ENCODE measurements at places on chromosomes 16 and 17.

DNA sequence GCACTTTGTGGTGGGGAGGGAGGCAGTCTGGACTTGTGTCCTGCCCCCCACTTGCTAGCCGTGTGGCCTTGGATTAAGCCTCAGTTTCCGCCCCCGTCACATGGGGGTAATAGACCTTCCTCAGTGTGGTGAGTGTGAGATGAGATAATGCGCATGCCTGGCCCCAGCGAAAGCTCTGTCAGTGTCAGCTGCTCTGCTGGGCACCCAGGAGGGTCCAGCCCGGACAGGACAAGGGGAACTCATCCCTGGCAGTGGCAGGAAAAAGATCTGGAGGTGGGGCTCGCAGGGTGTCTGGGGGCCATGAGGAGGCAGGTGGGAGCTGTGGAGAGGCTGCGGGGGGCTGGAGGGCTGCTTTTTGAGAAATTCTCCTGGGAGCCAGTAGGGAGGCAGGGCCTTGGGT, 63.5 kb downstream of the SRCIN1 start:
- DNase-seq = no peak

- DNase-seq = no peak
These were observed 4.8 kb upstream of the SIRT7 start for GRCh38 chr17:81922566-81923301.

DNA sequence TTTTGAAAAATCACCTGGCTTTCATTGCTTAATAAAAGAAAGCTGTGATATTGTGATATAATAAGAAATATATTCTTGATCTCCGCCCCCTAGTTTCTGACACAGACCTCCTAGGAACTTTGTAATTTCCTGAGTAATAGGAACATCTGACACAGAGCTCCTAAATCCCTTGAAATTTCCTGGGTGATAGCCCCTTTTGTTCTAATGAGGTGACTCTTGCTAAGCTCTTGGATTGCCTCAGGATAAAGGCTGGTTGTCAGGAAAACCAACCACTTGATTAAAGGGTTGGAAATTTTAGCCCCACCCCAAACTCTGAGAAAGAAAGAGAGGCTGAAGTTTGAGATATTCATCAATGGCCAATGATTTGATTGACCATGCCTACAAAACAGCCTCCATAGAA, 326.4 kb upstream of the KIF2B start:
- DNase-seq = no peak

GRCh38 chr17:329784-330420, 22.7 kb downstream of the RPH3AL start:
- no peak for DNase-seq

DNA sequence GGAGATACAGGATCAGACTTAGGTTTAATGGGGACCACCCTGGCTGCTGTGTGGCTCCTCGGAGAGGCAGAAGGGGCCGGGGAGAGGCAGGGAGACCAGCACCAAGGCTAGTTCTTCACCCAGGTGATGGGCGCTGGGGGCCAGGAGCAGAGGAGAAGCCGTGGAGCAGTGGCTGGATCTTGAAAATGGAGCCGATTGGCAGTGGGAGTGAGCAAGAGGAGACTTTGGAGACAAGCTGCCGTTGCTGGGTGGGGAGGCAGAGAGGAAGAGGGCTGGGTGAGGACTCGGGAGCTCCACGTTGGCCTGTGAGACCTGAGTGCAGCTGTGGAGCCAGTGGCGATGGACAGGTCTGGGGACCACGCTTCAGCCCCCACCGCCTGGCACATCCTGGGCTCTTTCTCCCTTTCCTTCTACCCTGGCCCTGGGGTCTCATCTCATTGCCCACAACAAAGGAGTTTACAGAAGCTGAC, 9.0 kb downstream of the RAB11FIP4 start:
- no peak for DNase-seq

DNA sequence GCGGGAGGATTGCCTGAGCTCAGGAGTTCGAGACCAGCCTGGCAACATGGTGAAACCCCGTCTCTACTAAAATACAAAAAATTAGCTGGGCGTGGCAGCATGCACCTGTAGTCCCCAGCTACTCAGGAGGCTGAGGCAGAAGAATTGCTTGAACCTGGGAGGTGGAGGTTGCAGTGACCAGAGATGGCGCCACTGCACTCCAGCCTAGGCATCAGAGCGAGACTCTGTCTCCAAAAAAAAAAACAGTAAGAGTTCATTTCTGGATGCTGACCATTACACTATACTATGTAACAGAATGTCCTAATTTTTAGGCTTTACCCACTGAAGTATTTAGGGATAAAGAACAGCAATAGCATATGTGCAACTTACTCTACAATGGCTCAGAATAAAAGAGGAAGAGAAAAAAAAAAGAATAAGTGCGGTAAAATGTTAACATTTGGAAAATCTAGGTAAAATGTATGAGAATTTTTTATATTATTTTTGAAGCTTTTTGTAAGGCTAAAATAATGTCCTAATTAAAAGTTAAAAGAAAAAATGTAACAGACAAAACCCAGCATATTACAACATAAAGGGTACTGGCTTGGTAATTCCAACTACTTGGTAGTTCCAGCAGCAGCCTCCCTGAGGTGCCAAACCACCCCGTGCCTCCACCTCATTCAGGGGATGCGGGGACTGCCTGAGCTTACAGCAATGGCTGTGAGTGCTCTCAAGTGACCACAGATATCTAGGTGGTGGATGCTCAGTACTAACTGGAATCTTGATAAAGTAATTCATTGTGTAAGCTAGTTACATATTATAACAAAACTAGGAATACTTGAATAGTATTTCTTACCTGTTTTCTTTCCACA, 10.9 kb downstream of the COPS3 start:
- DNase-seq = peak; percentile 71

DNA sequence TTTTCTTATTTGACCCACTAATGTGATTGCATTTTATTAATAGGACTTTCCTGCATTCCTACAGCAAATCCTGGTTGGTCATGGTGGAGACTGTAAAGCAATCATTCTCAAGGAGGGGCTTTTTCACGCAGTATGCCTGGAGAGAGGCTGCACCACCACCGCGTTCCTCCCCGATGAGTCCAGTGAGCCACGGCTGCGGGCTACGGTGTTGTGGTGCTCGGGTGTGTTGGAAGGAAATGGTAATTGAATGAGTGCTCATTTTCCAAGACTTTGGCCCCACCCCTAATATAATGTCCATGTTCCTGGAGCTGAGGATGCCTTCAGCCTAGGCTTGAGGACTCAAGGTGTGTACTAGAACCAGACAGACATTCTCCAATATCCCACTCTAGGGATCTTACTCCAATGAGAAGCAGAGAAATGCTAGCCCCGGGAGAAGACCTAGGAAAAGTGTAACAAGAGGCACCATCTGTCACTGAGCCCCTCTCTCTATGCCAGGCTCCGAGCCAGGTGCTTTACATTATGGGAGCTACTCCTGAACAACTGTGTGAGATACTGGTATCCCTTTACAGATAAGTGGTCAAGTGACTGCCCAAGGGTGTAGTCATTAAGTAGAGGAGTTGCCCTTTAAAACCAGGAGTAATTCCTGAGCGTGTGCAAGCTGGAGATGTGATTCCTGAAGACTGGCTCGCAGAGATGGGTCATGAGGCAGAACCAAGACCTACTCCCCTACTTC, 39.4 kb downstream of the HEATR6 start:
- no peak for DNase-seq

Data from activated CD4-positive, alpha-beta T cell treated with anti-CD3 and anti-CD28 coated beads, Interleukin-2, amount 10 ng/mL, durations not matched to agents 24 days and 14 days (primary cell).